Left lobe of liver (tissue), 2 donors: ENCODE measurements at places on chromosomes 6 and 20.

GRCh38 chr20:45283551-45284057 is 23.0 kb upstream of the RBPJL start:
- no peak for DNase-seq

DNA sequence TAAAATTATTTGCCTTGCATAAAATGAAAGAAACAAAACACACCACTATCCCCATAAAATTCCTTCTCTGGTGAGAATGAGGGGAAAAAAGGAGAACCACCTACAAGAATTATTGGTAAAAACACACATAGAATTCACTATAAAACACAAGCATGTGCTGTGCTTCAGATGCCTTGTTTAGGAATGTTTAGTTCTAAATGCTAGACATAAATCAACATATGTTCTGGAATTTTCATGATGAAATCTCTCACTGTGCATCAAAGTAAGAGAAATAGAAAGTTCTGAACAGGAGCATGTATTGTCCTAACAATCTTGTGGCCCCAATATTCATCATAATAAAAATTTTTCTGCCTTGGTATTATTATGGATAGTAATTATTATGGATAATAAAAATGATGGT is 111.0 kb downstream of the PLCB4 start:
- no peak for DNase-seq

- DNase-seq: no peak
Measured at GRCh38 chr6:104031346-104031745, 828.4 kb downstream of the HACE1 start.

DNA sequence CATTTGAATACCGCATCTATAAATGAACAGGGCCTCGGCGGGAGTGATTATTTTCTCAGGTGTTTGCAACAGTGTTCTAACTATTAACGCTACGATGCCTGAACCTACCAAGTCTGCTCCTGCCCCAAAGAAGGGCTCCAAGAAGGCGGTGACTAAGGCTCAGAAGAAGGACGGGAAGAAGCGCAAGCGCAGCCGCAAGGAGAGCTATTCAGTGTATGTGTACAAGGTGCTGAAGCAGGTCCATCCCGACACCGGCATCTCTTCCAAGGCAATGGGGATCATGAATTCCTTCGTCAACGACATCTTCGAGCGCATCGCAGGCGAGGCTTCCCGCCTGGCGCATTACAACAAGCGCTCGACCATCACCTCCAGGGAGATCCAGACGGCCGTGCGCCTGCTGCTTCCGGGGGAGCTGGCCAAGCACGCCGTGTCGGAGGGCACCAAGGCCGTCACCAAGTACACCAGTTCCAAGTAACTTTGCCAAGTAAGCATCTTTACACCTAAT is 70.9 kb downstream of the HFE start:
- peak; percentile 87 for DNase-seq

DNA sequence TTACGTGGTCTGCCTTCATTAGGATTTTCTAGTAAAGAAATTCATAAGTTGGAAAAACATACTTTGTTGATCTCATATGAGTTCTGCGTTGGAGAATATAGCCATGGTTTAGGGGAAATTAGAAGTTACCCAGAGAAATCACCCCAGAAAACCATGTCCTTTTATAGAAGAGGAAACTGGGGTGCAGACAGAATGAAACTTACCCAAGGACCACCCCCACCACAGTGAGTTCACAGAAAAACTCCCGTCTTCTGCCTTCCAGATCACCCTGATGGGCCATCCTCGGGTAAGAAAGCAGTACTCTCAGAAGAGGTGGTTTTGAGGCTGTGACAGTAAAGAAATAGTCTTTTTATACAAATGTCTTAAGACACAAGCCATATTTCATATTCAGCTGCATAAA is 25.1 kb upstream of the MAFB start:
- no peak for DNase-seq

GRCh38 chr20:20710443-20711315 is 1.8 kb downstream of the RALGAPA2 start:
- peak; percentile 79 for DNase-seq

DNA sequence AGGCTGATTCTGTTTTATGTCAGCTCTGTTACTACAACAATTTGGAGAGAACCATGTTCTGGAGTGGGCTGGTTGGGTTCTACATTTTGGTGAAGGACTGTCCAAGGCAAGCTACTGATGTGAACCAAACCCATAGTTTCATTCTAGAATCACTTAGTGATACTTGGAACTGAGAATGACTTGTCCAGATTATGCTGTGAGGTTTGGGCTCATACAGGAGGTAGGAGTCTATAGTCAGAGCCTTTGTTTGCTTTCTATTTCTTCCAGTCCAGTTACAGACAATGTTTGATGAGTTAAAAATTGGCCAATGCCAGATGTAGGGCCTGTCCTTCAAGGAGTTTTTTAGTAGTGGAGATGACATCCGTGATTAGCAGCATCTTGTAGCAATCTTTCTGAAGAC is 97.9 kb downstream of the LRRC1 start:
- no peak for DNase-seq

DNA sequence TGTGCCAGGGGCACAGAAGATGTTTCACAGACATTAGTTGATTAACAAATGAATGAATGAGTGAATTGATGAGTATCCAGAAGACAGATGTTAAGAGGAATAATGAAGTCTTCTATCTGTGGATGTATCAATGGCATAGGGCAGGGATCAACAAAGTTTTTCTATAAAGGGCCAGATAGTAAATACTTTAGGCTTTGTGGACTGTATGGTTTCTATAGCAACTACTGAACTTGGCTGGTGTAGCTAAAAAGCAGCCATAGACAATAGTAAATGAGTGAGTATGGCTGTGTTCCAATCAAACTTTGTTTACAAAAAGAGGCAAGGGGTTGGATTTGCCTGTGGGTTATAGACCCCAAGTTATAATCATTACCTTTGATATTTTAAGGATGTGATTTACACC is 144.0 kb downstream of the PRL start:
- DNase-seq: no peak

DNA sequence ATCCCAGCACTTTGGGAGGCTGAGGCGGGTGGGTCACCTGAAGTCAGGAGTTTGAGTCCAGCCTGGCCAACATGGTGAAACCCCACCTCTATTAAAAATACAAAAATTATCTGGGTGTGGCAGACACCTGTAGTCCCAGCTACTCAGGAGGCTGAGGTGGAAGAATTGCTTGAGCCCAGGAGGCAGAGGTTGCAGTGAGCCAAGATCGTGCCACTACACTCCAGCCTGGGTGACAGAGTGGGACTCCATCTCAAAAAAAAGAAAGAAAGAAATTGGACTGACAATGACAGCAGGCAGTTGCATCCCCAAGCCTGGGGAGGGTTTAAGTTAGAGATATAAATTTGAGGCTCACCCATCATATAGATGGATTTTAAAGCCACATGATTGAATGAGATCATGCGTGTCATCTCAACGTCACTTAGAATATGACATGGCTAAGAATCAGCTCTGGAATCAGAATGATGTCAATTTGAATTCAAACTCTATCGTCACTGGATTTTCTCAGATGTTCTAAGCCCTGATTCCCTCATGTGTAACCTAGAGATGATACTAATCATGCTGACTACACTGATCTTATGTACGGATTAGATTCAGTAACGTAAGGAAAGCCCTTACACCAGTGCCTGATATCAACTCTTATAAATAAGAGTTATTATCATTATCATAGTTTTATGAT is 534.0 kb upstream of the JARID2 start:
- DNase-seq: no peak

- DNase-seq: no peak
Measured at GRCh38 chr20:53748176-53748575, 154.5 kb upstream of the ZNF217 start.

GRCh38 chr6:169158174-169158573 is 95.5 kb downstream of the THBS2 start:
- DNase-seq: no peak

GRCh38 chr6:100452998-100453397 is 11.7 kb downstream of the SIM1 start:
- DNase-seq: no peak

DNA sequence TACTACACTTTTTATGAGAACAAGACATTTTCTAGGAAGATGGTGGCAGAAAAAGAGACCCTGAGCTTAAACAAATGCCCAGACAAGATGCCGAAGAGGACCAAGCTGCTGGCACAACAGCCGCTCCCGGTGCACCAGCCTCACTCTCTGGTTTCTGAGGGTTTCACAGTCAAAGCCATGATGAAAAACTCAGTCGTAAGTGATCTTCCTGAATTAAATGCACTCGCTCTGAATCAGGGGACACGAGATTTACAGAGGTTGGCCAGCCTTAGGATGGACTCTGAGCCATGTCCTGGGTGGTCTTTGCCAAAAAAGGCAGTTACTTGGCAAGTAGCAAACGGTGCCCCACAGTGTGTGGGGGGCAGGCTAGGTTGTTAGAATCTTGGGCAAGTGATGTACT is 423 bp downstream of the PACRG start:
- DNase-seq: no peak

GRCh38 chr6:139373154-139373927 is 1.1 kb downstream of the CITED2 start:
- DNase-seq: peak; percentile 69

GRCh38 chr6:143227675-143228074 is 167.0 kb downstream of the AIG1 start:
- no peak for DNase-seq

DNA sequence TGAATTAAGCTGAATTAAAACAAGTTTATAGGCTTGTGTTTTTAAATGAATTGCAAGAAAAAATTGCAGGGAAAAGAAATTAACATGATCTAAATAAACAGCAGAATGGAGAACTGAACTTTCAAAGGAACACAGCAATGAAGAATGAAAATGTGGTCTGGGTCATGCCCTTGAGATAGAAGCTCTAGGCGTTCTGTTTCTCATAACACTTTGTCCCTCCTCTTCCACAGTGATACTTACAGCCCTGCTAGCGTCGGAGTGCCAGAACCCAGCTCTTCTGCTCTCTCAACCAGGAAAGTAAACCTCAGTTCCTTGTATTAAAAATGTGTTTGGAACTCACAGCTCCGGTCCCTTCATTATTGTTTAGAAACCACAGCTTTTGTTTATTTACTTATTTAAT is 11.4 kb downstream of the HMGCLL1 start:
- DNase-seq: no peak

GRCh38 chr6:143160015-143160414 is 99.3 kb downstream of the AIG1 start:
- DNase-seq: no peak

DNA sequence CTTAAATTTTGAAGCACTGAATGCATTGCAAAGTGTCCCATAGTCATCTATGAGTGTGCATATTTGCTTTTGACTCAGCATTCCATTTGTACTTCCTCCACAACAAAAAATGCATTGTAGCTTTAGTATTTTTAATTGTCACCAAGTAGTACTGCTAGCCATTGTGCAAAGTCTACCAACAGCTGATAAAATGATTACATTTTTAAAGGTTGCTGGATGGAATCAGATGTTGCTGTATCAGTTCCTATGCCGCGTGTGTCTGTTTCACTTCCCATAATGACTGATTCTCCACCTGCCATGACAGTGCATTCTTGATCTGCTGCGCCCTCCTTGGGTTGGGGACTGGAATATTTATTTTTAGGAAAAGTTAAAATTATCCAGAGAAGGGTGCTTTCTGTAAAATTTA is 41.2 kb downstream of the SLX4IP start:
- no peak for DNase-seq

GRCh38 chr6:10746915-10747250 is 722 bp upstream of the TMEM14B start:
- DNase-seq: no peak

DNA sequence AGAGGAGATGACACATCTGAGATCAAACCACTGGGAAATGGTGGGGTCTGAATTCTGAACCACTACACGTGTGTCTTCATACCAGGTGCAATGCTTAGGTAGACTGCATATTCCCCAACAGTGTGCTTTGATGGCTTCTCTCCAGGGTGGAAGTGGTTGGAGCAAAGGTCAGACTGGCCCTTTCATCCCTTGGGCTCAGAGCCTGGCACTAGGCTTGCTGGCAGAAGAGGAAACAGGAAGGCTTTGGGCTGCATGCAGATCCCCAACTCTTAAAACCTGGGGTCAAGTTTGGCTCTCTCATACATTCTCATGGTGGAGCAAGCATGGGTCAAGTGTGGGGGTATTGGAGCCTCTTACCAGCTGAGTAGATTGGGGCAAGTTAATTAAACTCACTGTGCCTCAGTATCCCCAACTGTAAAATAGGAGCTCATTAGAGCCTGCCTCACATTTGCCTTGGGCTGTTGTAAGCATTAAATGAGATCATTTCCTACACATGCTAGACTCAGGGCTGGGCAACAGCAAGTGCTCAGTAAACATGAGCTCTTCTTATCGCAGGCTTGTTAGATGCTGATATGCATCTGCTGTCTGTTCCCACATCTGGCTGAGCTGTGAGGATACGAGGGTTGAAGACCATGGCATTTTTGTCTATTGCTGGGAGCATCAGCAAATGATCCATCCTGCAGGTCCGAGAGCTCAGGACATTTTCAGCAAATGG is 51.6 kb upstream of the FAM83D start:
- peak; percentile 74 for DNase-seq

GRCh38 chr20:51393571-51393970 is 148.9 kb downstream of the NFATC2 start:
- no peak for DNase-seq

GRCh38 chr6:45706319-45706718 is 309.3 kb downstream of the CLIC5 start:
- DNase-seq: no peak

GRCh38 chr6:145233955-145234354 is 501.4 kb downstream of the EPM2A start:
- DNase-seq: no peak
